ENCODE measurements at places on chromosomes 4 and X.

DNA sequence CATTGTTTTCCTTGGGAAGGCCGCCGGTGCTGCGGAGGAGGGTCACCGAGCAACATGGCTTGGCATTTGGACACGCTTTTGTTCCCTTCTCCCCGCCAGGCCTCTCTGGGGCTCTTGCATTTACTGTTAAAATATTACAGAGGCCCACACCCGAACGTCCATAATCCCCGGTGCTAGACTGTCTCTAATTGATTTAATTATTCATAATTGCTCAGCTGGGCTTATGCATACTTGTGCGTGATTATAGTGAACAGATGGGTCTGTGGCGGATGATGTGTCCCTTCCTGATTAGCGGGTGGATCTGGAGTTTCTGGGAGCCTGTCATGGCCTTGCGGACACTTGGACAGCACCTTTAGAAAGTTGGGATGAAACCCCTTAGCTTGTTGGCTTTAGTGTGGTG is 100.2 kb upstream of the MSX1 start:
- no peak for DNase-seq

DNA sequence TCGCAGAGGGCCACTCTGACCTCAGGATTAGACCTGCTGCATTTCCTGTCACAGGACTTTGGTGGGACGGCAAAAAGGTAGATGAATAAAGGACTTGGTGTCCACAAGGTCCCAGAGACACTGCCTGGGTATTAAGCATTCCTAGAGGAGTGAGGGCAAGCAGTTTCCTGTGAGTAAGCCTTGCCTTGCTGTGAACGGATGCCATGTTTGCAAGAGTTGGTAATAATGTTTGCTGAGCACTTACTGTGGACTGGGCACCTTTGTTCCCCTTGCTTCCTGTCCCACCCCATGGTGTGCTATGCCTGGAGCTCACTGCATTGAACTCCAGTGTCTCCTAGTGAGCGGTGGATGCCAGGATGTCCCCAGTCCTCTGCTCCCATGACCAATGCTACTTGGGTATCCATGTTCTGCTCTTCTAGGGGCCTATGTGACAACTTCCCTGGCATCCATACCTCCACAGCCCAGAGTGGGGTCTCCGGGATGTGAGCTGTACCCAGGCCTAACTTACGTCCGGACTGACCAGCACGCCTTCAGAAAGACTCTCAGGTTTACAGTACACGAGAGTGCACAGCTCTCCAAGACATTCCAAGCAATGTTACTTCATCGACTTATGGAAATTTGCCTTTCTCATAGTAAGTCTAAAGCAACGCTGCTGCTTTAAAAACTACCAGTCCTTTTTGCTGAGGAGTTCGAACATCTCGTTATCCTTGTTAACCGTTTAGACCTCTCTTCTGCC is 95.5 kb upstream of the MSX1 start:
- no peak for DNase-seq

- no peak for DNase-seq
These were observed 813 bp downstream of the TLR7 start for GRCh38 chrX:12867685-12868084.

DNA sequence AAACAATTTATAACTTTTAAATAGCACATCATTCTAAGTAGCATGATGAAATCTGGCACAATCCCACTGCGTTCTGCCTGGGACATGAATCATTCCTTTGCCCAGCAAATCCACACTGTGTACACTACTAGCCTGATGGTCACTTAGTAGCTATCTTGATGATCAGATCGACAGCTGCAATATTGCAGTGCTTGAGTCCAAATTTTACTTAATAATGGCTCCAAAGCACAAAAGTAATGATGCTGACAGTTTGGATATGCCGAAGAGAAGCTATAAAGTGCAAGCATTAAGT is 86.6 kb upstream of the NPNT start:
- no peak for DNase-seq

GRCh38 chr4:7004331-7004730 is 38.8 kb upstream of the TADA2B start:
- DNase-seq, result no peak

GRCh38 chr4:116387937-116388474 is 697.4 kb downstream of the TRAM1L1 start:
- DNase-seq, result no peak

DNA sequence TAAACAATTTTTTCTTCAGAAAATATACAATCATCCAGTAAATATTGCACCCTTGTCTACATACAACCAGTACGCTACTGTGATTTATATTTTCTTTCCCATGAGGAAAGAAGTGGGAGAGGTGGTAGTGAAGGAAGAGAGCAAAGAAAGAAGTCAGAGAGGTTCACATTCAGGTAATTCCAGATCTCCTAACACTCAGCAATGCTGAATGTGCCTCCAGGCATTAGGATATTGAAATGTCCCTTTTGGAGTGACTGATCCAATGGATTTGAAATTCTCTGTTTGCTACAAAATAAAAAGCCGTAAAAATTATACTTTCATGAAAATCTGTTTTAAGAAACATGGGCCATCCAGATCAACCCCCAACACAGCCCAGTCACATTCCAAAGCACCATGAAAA is 211.9 kb upstream of the NR3C2 start:
- no peak for DNase-seq

All from frontal cortex (tissue), 4 donors.